ENCODE measurements at places on chromosomes 3 and 15.

GRCh38 chr15:45498701-45499100, 23.9 kb downstream of the SLC30A4 start:
- no peak for DNase-seq

GRCh38 chr15:48730506-48730905, 80.4 kb downstream of the CEP152 start:
- DNase-seq = no peak

DNA sequence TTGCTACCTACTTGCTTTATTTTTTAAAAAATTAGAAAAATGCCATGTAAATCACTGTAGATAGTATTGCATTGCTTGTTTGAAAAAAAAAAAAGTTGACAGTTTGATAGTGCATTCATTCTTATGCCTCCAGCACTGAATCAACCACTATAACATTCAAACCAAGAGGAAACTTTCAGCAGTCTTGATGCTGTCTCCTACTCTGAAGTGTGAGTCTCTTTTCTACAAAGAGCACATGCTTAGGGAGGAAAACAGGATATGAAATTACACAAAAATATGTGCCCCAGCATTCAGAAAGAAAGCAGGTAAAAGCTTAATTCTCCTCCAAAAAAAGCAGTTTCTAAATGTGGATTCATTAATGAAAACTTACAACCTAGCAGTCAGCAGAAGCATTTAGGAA, 78.3 kb downstream of the ZBTB20 start:
- DNase-seq = no peak

- no peak for DNase-seq
These were observed 64.5 kb downstream of the CGNL1 start for GRCh38 chr15:57440799-57441198.

DNA sequence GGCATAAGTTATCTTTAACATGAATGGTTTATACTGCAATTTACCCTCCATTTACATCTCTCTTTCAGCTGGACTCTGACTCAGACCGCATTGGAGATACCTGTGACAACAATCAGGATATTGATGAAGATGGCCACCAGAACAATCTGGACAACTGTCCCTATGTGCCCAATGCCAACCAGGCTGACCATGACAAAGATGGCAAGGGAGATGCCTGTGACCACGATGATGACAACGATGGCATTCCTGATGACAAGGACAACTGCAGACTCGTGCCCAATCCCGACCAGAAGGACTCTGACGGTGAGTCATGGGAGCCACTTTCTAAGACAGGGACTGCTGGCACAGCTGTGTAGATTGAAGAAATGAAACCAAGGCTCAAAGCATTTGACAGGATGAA, 11.6 kb downstream of the THBS1 start:
- no peak for DNase-seq

DNA sequence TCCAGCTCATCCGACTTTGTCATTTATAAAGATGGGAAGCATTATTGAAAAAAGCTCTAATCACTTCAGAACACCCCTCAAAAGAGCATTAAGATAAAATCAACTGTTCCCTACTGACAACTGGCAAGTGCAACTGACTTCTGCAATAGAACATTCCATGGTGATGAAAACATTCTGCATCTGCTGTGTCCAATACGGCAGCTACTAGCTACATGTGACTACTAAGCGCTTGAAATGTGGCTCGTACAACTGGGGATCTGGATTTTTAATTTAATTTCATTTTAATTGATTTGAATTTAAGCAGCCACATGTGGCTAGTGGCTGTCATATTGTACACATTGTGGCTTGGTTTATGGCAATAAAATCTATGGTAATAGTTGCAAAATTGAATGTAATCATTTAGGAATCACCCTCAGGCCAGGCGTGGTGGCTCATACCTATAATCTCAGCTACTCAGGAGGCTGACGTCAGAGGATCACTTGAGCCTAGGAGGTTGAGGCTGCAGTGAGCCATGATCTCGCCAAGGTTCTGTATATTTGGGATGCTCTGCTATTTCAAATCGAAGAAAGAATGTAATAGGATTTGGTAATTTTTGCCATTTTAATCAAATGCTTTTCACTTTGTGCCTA, 390.3 kb downstream of the GABRB3 start:
- DNase-seq = no peak

DNA sequence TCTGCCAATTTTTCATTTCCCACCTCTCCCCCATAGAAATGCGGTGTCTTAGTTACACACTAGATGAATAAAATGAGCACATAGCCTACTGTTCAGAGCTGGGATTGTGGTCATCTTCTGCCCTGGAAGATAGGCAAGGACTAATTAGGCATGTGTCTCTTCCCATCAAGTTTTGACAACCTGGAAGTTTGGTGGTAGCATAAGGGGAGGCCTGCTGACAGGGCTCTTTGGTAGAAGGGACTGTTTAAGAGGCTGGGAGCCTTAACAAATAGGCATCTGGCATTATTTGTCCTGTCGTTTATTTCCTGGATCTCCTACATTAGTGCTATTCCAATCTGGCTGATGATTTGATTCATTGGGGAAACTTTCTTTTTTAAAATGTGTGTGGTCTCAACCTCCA, 512.3 kb downstream of the ZNF385D start:
- no peak for DNase-seq

GRCh38 chr3:133697960-133698359, 36.2 kb upstream of the TOPBP1 start:
- DNase-seq = no peak

GRCh38 chr3:50259432-50260026, 9.4 kb upstream of the SEMA3B start:
- no peak for DNase-seq

- no peak for DNase-seq
These were observed 14.0 kb downstream of the ZNF619 start for GRCh38 chr3:40490916-40491315.

DNA sequence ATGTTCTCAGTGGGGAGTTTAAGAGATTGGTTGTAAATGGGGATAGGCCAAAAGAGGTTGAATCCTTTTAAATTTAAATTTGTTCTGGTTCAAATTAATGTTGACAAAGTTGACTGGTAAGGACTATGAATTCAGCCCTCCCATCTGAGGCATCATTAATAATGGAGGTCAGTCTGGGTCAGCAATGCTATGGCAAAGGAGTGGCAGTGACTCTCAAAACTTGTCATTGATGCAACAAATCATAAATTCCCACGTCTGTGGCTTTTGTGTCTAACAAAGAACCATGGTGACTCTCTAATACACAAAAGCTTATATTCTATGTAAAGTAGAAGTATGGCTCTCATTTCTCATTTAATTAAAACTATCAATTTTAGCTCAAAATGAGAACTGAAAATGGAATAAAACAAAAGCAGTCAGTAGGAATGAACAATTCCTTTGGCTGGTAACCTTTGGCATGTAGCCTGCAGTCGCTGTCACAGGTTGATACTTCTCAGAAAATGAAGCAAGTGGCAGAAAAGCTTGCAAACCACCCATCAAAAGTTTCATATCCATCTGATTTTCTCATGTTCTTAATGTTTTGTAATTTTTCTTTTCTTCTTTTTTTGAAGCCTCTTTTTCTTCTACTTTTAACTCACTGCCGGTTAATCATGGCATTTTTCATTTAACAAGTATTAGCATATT, 12.2 kb upstream of the ZBED2 start:
- no peak for DNase-seq

- DNase-seq = no peak
These were observed 112.5 kb upstream of the THBS1 start for GRCh38 chr15:39468331-39468730.

- DNase-seq = peak; percentile 90
These were observed 99.8 kb downstream of the NSUN3 start for GRCh38 chr3:94162700-94163099.

DNA sequence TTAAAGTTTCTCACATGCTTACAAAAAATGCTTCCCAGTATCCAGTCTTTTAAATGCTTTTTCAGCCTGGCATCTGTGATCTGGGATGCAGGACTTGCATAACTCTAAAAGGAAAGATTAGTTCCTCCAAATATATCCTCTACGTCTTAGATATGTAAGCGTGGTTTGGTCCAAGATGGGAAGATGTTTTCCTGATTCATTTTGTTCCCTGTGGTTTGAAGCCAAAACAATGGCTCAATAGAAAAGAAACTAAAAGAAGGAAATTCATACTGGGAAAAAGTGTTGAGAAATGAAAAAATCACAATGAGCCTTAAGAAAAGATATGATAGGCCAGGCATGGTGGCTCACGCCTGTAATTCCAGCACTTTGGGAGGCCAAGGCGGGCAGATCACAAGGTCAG, 1002.8 kb downstream of the NAALADL2 start:
- DNase-seq = no peak

DNA sequence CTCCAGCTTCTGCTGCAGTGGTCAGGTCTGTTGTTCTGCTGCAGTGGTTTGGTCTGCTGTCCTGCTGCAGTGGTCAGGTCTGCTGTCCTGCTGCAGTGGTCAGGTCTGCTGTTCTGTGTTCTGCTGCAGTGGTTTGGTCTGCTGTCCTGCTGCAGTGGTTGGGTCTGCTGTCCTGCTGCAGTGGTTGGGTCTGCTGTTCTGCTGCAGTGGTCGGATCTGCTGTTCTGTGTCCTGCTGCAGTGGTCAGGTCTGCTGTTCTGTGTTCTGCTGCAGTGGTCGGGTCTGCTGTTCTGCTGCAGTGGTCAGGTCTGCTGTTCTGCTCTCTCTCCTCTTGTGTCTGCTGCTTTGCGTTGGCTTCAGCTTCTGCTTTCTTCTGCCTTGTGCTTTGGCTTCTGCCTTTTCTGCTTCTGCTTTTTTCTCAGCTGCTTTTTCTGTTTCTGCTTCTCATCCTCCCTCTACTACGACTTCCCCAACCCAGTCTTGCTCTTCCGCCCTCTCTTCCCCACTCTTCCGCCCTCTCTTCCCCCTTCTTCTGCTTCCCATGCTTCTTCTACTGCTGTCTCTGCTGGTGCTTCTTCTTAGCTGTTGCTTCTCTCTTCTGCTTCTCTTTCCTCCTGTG, 50.7 kb downstream of the FAM43A start:
- DNase-seq = no peak

DNA sequence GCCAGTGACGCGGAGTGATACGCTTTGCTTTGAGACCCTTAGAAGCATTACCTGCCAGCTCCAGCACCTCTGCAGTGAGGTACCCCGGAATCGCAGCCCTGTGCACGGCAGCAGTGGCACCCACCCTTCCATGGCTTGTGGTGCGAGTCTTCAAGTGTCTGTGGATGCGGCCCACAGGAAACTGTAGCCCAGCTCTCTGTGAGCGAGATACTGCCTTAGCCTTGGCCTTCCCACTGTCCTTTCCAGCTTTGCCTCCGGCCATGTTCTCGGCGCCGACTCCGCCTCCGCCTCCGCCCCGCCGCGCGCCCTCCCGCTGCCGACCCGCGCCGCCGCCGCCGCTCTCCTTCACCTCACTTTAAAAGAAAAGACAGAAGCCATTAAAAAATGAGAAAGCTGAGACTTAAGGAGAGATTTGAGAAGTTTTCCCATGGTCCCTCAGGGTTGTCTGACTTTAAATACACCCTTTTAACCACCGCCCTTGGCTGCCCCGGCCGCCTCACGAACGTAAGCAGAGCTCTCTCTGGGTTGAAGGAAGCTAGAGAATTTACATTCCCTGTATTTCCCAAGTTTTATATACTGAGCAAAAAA, 78.5 kb upstream of the FAM174B start:
- DNase-seq = no peak

GRCh38 chr3:181756645-181757297, 45.0 kb downstream of the SOX2 start:
- no peak for DNase-seq

DNA sequence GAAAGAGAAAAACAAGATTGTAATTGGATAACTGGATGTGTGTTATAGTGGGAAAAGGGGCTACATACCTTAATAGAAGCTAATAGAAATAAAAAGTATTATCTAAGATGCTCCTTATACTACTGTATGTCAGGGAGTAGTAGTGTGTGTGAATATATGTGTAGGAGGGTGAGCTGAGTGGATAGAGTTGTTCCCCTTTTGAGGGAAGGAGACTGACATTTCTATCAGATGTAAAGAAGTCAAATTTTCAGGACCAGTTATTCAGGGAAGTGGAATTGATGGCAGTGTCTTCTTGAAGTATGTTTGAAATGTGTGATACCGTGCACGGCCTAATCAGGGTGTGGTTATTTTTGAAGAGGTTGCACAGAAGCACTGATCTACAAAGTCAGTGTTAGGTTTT, 49.1 kb downstream of the PCOLCE2 start:
- no peak for DNase-seq

GRCh38 chr3:67550541-67550940, 103.9 kb downstream of the SUCLG2 start:
- no peak for DNase-seq

Measured in MCF 10A (cell line).